Stimulated activated CD4-positive, alpha-beta T cell treated with anti-CD3 and anti-CD28 coated beads, TNF-alpha, amount 100 ng/mL, for 1 hour (primary cell): ENCODE measurements at places on chromosomes 3 and 15.

- DNase-seq: no peak
Observed at GRCh38 chr15:73723191-73723590, 30.0 kb downstream of the INSYN1 start.

DNA sequence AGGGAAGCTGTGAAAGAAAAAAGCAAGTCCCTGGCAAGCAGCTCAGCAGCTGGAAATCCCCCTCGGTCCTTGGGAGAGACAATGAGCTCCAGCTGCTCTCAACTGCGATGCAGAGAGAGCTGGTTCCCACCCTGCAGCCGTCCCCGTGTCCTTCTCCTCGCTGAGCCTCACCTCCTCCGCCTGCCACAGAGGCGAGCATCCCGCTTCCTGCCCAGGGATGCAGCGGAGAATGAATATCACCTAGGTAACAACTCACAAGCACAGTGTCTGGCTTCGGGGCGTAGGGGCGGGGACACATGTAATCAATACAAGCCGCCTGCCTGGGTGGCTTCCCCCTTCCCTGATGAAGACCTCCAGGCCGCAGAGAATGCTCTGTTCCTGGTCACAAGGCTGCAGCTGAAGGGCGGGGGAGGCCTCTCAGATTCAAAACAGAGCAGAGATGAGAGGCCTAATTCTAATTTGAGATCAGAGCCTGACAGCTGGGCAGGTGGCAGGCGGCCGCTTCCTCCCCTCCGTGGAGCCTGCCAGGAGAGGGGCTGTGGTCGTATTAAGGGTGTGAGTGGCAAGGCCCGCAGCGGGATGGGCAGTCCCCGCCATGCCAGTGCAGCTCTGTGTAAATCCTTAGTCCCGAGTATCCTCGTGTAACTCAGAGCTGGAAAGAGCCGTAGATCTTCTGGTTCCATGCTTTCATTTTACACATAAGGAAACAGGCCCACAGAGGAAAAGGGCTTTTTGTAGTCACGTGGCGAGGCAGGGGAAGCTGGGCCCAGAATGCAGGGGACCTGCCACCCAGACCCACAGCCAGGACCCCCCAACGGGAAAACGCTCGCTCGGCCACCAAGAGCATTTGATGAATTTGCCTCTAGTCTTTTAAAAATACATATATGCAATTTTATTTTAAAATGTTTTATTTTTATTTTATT, 24.3 kb downstream of the ZDHHC19 start:
- no peak for DNase-seq

DNA sequence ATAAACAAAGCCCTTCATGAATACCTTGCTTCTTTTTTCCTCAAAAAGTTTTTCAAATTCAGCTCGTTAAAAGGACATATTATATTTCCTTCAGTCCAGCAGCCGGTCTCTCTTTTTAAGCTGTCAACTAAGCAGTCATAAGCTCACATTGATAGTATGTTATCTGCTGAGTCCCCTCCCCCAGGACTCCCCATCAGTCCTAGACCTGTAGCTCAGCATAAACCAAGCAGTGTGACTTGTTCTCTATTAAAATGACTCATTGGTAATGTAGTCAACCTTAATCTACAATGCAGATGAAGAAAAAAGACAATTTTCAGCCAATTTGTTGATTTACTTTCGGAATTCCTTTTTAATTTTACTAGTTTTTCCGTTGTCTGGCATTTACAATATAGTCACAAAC, 483.8 kb downstream of the MECOM start:
- no peak for DNase-seq

DNA sequence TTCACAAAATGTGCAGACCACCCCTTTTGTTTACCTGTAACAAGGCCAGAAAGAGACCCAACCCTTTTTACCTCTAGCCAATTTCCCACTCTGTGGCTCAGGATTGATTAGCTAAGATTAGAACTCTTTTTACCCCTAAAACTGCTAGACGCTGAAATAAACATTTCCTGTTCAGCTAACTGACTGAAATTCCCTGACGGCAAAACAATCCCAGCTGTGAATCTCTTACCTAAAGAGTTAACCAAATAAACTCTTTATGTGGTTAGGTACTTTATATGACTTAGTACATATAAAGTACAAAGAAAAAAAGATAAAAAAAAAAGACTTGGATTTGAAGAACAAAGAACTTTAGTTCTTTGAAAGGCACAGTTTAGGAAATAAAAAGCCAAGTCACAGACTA, 988.7 kb downstream of the FHIT start:
- DNase-seq: no peak

- DNase-seq: no peak
Observed at GRCh38 chr15:63420333-63420747, 38.7 kb upstream of the CA12 start.

DNA sequence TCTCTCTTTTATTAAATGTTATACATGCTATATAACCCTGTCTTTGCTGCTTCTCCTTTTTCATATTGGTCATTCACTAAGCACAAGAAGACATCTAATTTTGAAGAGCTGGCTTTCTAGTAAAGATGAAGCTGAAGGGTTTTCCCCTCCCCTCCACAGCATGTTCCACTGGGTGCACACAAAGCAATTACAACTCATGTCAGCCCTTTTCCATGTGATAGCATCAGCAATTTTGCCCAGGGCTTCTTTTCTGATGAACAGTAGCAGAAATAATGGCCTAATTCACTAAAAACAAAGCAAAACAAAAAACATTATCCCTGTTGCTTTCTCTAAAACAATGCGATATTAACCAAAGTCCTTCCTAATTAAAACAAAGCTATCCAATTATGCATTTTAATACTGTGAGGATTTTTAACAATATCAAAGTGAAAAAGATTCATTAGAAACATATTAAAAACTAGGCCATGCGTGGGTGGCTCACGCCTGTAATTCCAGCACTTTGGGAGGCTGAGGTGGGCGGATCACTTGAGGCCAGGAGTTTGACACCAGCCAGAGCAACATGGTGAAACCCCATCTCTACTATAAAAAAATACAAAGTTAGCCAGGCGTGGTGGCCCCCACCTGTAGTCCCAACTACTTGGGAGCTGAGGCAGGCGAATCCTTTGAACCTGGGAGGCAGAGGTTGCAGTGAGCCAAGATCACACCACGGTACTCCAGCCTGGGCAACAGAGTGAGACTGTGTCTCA, 12.2 kb upstream of the PIK3R4 start:
- no peak for DNase-seq

GRCh38 chr3:61928776-61929314, 367.5 kb downstream of the PTPRG start:
- DNase-seq: no peak

DNA sequence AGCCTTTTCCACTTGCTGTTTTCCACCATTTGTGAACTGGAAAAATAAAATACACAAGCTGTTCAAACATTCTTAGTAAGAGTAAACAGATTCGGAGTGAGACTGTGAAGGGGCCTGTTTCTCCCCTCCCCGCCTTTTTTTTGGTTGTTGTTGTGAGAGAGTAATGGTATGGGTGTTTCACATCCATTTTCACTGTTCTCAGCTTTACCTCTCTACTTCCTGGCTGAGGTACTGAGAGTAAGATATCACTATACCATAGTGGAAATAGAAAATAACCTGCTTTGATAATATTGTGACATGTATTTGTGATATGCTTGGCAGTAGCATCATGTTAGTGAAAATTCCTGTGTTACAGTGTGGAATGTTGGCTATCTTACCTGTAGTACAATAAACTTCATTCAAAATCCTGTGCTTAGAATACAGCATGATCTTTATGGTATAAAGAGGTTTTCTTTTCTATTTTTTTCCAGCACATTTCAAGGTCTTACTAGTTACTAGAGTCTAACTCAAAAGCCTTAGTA, 12.0 kb downstream of the CNTN4 start:
- DNase-seq: no peak

- DNase-seq: no peak
Observed at GRCh38 chr3:144273601-144274000, 302.0 kb downstream of the DIPK2A start.

GRCh38 chr3:180828001-180828720, 84.3 kb upstream of the FXR1 start:
- DNase-seq: no peak

- DNase-seq: no peak
Observed at GRCh38 chr3:141275032-141275422, 43.4 kb downstream of the PXYLP1 start.

- no peak for DNase-seq
Observed at GRCh38 chr3:32366638-32367397, 24.8 kb upstream of the CMTM7 start.

GRCh38 chr15:90401495-90401894, 13.5 kb downstream of the IQGAP1 start:
- DNase-seq: no peak

DNA sequence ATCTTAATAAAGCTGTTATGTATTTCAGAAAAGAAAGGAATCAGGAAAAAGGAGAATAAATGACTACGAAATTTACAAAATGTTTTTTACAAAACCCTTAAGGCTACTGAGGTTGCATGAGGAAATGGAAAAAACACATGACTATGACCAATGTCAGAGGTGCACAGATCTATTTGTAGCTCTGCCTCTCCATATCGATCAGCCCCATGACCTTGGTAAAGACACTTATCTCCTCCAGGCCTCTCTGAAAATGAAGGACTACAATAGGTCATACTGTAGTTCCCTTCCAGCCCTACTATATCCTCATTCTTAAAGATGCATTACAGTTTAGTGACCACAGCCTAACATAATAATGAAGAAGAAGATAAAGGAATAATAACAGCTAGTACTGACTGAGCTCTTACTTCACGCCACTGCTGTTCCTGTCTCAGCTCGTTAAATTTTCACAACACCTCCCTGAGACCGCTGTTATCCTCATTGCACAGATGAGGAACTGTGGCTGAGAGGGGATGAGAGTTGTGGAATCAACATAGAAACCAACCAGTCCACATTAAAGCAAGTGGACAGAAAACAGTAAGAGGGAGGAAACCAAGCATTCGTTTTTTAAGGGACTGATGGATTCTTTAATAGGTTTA, 163.2 kb downstream of the MAGI1 start:
- no peak for DNase-seq

DNA sequence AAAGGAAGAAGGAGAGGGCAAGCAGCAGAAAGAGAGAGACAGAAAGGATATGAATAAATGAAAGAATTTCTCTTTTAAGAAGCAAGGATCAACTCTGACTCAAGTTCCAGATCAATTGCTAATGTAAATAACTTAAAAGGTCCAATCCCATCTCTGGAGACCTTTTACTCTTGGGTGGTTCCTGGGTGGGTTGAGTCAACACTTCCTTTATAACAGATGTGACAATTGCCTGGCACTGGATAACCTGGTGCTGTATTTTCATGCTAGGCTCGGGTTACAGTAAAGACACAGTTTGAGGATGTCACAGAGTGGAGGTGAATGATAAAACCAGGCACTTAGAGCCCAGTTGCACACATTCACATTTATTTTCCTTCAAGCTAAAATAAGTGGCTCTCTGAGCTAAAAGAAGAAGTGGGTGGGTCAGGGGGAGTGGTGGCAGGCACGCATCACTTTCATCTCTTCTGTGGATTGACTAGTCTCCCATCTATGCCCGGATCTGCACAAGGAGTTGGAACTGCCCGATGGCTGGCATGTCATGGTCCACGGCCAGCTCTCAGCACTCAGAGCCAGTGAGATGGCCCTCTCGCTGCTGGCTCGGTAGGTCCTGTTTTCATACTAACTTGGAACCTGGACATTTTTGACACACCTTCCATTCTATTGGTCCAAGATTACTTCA, 465.8 kb downstream of the FOXP1 start:
- DNase-seq: no peak

DNA sequence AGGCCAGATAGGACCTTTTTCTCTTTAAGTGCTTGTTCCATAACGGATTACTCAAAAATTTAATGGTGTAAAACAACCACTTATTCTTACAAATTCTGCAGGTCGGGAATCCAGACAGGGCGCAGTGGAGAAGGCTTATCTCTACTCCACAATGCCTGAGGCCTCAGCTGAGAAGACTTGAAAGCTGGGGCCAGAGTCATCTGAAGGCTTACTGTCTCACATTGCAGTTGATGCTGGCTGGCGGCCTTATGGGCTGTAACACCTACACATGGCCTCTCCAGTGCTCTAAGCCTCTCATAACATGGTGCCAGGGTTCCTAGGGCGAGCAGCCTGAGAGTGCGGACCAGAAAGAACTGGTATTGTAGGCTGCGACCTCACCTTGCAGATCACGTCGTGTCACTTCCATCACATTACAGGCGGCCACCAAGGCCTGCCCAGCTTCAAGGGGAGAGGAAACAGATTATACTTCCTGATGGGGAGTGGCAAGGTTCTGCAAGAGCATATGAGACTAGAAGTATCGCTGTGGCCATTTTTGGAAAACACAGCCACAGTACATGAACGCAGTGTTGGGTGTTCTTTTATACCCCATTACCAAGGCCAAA, 32.4 kb downstream of the CMTM7 start:
- DNase-seq: no peak

DNA sequence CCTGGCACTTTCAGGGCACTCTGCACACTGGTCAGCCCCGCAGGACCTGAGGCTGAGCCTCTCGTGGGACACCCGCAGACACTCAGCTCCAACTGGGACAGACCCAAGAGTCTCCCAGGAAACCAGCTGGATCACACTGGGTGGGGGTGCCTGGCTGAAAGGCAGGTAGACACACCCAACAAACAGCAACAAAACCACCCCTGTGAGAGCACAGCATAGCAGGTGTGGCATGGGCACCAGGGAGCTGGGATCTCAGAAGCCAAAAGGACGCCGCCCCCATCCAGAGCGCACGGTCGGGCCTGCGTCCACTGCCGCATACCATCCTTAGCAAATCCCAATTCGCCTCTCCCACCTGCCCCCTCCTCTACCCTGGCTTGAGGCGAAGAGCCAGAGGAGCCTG, 154.2 kb upstream of the LINGO1 start:
- no peak for DNase-seq
